ENCODE measurements at places on chromosomes 12 and 14.
A peak's percentile ranks its signal among the peaks of the same experiment; 100 is the strongest.

GRCh38 chr12:98420461-98420860 is 94.9 kb upstream of the TMPO start:
- no peak for DNase-seq

DNA sequence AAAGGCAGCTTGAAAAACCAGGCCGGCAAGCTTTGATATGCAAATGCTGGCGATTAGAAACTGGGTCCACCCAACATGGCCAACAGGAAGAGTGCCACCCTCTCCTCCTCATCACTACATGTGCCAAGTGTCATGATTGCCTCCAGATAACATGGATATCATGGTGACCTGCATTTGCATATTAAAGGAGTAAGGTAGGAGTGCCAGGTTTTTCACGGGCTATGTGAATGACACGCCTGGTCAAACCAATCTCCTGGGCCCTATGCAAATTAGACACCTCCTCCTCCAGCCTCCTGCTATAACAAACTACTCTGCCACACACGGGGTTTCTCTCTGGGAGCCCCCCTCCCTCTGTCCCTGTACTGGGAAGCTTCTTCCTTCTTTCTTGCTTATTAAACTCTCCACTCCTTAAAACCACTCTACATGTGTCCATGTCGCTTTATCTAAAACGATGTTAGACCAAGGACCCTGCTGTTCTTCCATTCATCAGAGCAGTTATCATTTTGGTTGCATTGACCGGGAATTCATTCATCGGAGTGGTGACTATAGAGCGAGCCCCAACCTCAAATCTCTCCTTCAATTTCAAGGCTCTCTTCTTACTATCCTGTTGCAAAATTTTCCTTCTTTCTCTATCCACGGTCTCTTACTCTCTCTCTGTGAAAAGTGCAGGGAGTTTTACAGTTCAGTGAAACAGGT is 27.5 kb downstream of the APOBEC1 start:
- no peak for DNase-seq

- DNase-seq: no peak
Observed at GRCh38 chr14:24074625-24075484, 3.5 kb downstream of the CPNE6 start.

GRCh38 chr14:43204816-43205215 is 1302.3 kb downstream of the FSCB start:
- no peak for DNase-seq

- DNase-seq: no peak
Observed at GRCh38 chr12:15770021-15770420, 19.2 kb downstream of the EPS8 start.

DNA sequence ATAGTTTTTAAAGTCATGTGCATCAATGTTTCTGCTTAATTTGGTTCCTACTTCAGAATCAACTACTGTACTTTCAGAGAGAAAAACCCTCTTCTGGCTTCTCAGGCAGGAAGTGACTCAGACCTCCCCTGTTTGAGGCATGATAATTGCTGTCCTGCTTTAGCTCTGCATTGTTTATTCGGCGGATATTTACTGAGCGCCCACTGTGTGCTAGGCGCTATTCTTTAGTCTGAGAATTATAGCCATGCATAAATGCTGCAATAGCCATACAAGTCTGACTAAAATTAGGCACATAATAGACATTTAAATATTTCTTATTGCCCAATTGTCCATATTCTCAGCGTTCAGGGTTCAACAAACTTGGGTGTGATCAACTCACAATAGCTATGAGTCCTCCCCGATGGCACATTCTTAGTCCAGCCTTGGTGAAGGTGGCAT is 6.1 kb upstream of the AMIGO2 start:
- no peak for DNase-seq

DNA sequence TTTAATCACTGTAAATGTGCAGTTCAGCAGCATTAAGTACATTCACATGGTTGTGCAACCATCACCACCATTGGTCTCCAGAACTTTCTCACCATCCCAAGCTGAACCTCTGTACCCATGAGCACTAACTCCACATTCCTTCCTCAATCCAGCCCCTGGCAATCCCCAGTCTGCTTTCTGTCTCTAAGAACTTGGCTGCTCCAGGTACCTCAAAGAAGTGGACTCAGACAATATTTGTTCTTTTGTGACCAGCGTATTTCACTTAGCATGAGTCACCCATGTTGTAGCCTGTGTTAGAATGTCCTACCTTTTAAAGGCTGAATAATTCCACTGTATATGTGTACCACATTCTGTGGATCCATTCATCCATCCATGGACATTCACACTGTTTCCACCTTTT is 64.6 kb downstream of the SLC24A4 start:
- no peak for DNase-seq

DNA sequence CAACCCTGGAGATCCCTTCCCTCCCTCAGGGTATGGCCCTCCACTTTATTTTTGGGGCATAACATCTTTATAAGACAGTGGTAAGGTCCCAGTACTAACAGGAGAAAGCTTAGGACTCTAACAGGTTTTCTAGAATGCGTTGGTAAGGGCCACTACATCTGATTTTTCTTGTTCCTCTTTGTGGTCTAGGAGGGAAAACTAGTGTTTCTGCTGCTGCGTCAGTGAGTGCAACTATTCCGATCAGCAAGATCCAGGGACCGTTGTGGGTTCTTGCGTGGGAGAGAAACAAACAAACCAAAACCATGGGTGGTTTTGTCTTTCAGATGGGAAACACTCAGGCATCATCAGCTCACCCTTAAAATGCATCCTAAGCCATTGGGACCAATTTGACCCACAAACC is 123.6 kb upstream of the SLC16A7 start:
- DNase-seq: no peak

- DNase-seq: no peak
Observed at GRCh38 chr14:62315631-62316030, 553.4 kb downstream of the SNAPC1 start.

GRCh38 chr12:42857106-42857505 is 267.6 kb upstream of the PRICKLE1 start:
- no peak for DNase-seq

- no peak for DNase-seq
Observed at GRCh38 chr12:94710933-94711332, 60.6 kb upstream of the TMCC3 start.

DNA sequence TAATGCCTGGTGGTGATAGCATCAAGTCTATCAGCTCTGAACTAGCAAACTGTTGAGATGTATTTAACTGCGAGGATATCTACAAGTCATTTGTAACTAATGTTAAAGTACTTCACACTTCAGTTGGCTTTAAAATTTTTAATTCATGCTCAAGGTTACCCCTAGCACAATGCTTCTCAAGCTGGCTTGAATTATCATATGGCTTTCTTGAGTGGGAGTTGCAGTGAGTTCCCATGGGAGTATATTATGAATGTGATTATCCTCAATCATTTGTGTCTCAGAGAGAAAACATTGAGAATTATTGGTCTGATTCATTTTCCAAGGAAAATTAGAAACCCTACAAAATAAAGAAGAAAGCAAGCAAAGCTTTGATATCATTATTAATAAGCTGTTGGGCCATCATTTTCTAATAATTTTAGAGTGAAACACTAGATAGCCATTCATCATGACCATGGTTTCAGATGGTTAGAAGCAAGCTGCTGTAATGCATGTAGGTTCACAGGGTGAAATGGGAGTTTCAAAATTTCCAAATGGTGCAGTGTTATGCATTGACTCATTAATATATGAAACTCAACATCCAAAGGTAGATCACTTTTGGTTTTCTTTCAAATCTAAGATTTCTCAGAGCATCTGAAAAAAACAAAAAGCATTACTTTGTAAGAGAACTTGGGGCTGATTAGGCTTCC is 11.8 kb upstream of the KRAS start:
- no peak for DNase-seq

- no peak for DNase-seq
Observed at GRCh38 chr12:79294590-79294989, 396.2 kb downstream of the PAWR start.

GRCh38 chr12:121793440-121793837 is at the start of gene RHOF:
Gene RHOF (minus strand): TSS chr12:121793688. CDS start chr12:121793633, 55 bp downstream.
- DNase-seq: no peak

- DNase-seq: no peak
Observed at GRCh38 chr14:68363466-68363842, 429.4 kb downstream of the ZFP36L1 start.

- no peak for DNase-seq
Observed at GRCh38 chr14:69553252-69553651, 21.4 kb downstream of the CCDC177 start.

DNA sequence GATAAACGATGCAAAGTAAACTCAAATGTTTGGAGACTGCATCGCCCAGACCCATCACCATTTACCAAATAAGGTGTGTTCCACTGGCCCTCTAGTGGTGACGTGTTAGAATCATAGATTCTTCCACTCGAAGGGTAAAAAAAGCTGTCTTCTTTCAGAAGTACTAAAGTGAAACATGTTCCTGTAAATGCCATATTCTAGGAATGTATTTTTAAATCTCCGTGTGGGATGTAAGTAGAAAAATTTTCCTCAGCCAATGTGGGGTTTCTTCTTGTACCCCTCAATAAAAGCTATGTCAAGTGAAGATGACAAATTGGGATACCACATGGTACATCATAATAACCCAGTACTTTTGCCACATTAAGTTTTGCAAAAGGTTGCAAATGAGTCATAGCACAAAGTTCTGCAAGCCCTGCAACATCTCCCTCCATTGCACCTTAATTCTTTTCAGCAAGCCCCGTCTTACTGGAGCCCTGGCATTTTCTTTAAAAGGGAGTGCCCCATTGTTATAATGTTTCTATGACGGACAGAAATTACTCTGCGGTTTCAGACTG is 100.8 kb downstream of the CCER1 start:
- no peak for DNase-seq

DNA sequence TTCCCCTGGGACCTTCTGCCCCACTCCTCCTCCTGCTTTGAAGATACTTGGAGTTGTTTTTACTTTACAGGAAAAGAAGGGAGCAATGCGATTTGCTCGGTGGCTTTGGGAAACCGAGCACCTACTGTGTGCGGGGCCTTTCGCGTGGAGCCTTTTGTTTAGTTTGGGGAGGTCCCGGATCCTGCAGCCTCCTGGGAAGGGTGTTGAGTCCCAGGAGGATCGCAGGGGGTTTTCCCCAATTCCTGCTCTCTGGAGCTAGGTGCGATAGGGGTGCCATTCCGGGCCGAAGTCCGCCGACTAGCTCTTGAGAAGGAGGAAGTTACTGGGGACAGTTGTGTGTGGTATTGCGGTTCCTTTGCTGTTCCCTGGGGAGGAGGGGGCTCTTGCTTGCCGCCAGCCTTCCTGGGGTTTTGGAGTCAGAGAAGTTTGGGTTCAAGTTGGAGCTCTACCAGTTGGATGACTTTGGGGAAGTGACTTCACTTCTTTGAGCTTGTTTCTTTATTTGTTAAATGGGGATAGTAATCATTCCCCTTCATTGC is 1.1 kb downstream of the BRI3BP start:
- no peak for DNase-seq

GRCh38 chr14:103155010-103155409 is 31.7 kb downstream of the TNFAIP2 start:
- DNase-seq: peak; percentile 74

DNA sequence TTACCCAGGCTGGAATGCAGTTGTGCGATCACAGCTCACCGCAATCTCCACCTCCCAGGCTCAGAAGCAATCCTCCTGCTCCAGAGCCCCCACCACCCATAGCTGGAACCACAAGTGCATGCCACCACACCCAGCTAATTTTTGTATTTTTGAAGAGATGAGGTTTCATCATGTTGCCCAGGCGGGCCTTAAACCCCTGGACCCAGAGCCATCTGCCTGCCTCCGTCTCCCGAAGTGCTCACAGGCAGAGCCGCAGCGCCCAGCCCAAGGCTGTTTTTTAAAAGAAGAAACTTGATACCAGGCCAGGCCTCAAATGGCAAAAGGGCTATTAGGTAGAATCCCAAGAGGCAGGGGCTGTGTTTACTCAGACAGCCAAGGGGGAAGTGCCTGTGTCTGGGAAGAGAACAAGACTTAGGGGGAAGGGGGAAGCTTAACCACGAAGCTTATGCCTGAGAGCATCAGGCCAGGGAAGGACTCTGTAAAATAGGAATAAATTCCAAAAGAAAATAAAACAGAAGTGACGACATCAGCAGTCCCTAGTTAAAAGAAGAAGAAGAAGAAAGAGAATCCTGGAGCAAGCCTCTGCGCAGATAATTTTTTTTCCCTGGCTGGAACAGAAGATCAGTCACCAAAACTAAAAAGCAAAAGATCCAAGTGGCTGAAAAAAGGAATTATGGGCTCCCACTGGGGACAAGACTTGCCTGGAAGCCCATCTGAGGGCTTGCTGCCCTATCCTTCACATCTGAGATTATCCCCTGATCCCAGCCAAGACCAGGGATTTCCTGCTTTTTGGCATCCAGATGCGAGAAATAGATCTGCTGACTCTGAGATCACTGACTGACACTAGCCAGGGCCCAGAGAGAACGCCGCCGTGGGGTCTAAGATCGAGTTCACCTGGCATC is 170.5 kb downstream of the NDUFA12 start:
- DNase-seq: no peak

DNA sequence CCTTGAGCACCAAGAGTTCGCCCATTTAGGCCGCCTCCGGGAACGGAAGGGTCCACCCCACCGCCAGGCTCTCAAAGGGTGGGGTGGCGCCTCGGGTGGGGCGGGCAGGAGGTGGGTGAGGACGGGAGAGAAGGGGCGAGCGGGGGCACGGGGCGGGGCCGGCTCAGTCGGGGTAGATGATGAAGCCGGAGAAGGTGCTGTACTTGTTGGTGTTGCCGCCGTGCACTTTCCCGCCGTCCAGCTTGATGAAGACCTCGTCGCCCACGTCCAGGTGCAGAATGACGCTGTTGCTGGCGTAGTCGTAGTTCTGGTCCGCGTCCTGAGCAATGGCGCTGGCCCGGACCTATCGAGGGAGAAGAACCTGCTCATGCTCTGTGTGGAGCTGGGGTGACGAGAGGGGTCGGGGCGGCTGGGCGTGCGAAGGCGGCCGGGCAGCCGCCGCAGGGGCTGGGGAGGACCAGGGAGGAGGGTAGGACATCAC is 4.1 kb downstream of the C1QL4 start:
- DNase-seq: no peak

DNA sequence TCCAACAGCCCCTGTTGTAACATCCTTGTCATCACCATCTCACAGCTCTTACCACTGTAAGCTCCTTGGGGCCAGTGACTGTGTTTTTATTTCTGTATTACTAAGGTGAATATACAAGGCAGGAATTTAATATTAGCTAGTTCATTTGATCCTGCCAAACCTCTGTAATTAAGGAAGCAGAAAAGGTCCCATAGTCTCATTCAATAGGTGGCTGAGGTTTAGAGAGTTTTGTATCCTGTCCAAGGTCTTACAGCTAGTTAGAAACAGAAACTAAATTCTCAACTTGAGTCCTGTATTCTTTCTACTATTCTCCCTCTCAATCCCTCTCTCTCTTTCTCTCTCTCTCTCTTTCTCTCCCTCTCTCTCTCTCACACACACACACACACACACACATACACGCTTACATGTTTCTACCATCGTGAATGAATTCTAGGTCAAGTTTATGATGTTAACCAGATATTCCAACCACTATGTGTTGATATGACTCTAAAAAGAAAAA is 543 bp upstream of the GLIPR1 start:
- no peak for DNase-seq

- no peak for DNase-seq
Observed at GRCh38 chr12:104462931-104463339, 6.2 kb downstream of the CHST11 start.

DNA sequence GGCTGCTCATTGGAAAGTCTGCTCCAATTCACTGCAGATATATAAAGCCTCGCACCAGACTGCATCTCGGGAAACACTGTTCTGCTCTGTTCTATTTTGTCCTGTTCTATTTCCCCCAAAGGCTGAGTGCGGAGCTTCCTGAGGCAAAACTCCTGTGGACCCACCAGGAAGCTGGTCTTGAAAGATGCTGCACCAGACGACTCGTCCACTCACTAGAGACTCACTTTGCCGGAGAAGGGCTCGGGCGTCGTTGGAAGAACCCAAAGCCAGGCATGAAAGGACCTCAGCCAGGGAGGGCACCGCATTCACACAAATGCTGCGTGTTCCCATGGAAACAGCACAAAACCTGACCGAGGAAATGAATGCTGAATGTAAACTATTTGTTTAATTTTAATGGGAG is 331.2 kb upstream of the SFSWAP start:
- peak; percentile 38 for DNase-seq

Measured in coronary artery (tissue), 2 donors.